Inflammatory macrophage (primary cell): ENCODE measurements at places on chromosomes 11 and 22.
A peak's percentile ranks its signal among the peaks of the same experiment; 100 is the strongest.

DNA sequence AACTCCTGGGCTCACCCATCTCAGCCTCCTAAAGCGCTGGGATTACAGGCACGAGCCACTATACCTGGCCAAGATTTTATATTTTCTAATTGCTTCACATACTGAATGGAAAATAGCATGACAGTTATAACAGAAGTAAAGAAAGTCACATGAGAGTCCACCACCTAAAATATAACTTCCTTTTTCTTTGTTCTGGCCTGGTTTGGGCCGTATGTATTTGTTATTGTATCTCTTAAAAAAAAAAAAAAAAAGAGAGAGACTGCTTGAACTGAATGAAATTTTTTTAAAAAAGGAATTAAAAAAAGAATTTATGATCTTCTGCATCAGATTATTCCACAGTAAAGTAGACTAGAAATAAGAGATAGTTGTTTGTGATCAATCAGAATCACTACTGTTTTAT, 86.0 kb upstream of the GRIK4 start:
- DNase-seq = no peak

- DNase-seq = no peak
Observed at GRCh38 chr11:57546869-57547475, 9.6 kb downstream of the SMTNL1 start.

- DNase-seq = no peak
Observed at GRCh38 chr11:75420224-75421034, 12.6 kb downstream of the KLHL35 start.

- no peak for DNase-seq
Observed at GRCh38 chr11:2777871-2778629, 78.3 kb upstream of the KCNQ1OT1 start.

DNA sequence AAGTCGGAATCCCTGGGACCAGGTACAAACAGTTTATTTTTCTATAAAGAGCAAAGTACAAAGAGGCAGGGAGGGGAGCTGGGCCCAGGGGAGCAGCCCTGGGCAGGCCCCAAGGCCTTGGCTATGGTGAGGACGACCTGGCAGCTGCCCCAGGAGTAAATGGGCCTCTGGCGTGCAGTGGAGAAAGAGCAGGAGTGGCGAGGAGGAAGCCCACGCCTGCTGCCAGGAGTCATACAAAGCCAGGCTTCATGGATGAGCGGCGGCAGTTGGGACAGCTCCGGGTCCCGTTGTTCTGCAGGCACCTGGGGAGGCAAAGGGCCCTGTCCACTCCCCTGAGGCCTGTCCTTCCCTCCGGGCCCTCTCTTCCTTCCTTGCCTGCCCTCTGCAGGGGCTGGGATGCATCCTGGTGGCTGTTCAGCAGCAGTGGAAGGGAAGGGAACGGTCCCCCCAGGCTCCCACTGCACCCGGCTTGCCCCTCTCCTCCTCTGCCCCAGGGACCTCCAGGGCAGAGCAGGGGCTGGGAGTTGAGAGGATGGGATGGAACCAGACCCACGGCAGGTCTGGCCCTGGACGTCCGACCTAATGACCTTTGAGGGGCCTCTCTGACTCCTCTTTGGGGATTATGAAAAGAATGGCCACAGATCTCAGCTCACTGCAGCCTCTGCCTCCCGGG, 11.1 kb downstream of the RAPSN start:
- DNase-seq = no peak

GRCh38 chr22:25125693-25126357, 73.8 kb upstream of the CRYBB3 start:
- DNase-seq = no peak

GRCh38 chr11:30196400-30197206, 34.2 kb upstream of the FSHB start:
- peak; percentile 12 for DNase-seq

GRCh38 chr11:75814363-75814676, 690 bp upstream of the UVRAG start:
- no peak for DNase-seq

GRCh38 chr11:100774859-100775258, 87.8 kb downstream of the ARHGAP42 start:
- DNase-seq = no peak

- DNase-seq = peak; percentile 60
Observed at GRCh38 chr11:8341996-8342395, 78.3 kb upstream of the LMO1 start.

GRCh38 chr22:11629661-11630385, 3898.2 kb upstream of the OR11H1 start:
- DNase-seq = no peak

DNA sequence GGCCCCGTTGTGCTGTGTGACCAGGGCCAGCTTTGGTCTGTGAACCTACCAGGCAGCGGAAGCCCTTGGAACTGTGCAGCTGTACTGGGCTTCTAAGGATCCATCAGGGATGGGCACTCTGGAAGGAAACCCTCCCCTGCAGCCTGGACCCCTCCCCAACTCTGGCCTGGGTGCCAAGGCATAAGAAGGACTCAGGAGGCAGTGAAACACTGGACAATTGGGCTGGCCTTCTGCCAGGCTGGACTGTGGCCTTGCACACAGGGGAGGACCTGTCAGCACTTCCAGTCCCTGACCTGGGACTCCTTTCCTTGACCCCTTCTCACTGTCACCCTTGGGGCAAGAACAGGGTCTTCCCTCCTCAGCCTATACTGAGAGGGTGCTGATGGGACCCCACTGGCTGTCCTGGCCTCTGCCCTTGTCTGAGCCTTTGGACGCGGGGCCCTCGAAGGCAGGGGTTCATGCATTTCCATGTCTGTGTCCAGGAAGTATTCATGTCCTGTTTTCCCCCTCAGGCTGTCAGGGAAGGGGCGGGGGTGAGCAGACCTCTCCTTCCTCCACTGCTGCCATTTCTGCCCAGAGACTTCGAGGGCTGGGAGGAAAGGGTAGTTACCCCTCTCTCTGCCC, 39.6 kb downstream of the PDE2A start:
- DNase-seq = no peak

- DNase-seq = peak; percentile 29
Observed at GRCh38 chr22:24067587-24068376, 56.7 kb downstream of the CABIN1 start.

GRCh38 chr11:32829680-32830412, at the start of gene PRRG4:
TSS of gene PRRG4 (plus strand) at chr11:32829927. CDS start at chr11:32830530, 603 bp downstream.
- peak; percentile 83 for DNase-seq

DNA sequence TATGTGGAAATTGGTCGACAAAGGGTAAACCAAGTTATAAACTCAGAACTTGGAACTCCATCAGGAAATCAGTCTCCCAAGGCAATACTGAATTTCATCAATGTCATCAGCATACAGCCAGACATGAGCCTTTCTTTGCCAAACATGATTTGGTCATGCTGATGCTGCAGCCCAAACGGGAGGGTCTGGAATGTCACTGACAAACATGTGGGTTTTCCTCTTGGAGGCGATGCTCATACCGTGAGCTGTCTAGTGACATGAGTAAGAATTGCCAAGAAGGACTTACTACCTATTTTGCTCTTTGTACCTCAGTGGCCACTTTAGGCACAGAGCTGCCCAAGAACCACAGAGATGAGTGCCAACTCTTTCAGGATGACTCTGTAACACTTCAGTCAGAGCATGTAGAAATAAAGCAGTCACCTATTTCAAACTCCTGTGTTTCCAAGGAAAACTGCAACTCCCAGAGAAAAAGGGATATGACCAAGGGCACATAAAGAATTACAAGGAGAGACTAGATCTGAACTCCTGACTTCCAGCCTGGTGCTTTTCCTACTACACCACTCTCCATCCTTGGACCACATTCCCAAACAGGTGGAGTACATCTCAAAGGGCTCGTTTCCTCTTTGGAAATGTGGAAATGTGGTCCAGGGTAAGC, 24.3 kb upstream of the MRGPRX2 start:
- no peak for DNase-seq
